Osteocyte (in vitro differentiated cells): ENCODE measurements at places on chromosomes 11 and 22. TPM values are rescaled to one million over a fixed set of nuclear protein-coding genes. Genes with fewer than 3 reads are reported as not detected.

- no peak for DNase-seq
These were observed at the start of gene MYO7A for GRCh38 chr11:77127920-77128691. MYO7A (plus strand) TSS chr11:77128246; CDS start chr11:77130635, 2,389 bp downstream.

DNA sequence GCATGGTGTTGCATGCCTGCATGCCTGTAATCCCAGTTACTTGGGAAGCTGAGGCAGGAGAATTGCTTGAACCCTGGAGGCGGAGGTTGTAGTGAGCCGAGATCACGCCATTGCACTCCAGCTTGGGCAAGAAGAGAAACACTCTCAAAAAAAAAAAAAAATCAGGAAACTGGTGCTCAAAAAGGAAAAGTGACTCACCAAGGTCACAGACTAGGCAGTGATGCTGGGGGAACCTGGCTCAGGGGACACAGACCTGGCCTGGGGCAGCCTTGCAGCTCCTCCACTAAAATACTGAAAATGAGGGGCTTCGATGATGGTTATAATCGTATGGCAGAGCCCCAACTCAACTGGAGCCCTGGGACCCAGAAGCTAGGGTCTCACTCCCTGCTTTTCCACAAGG lies 8.1 kb upstream of the SLC35E4 start:
- no peak for DNase-seq

DNA sequence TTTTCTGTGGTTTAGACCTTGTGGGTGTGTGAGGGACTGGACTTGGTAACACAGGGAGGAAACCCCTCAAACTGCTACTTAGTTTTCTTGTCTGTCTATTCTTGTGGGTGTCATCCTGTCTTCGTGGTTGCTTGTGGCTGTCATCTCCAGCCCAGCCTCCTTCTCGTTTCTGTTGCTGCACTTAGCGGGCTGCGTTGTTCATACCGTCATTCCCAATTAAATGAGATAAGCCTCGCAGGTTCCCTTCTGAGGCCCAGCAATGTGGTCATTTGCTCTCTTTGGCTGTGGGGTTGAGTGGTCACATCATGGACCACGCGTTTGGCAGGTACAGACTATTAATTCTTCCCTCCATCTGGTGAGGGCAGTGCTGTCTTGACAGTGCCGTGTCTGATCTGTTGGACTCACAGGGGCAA lies 18.8 kb downstream of the PANX1 start:
- DNase-seq, result no peak

DNA sequence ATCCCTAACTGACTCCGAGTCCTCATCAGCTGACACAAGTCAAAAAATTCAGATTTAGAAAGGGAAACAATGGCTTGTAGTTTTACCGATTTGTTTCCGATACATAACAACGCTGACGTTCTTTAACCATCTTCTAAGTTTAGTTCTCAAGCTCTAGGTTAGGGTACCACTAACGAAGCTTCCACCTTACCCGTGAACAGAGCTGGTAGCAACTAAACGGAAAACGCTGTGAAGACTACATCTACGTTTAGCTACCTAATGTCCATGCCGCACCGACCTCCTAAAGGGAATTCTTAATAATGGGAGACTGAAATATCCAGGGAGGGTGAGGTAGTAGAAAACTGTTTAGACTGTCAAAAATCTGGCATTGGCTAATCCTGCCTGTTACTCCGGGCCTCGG lies 1.0 kb downstream of the NUP98 start:
- DNase-seq, result no peak

SCN4B gene
- total RNA-seq, result 0.08 TPM in 1 of 2 replicates, not detected in the other

IGF2 gene
- total RNA-seq, result 521 and 590 TPM in 2 replicates
